ENCODE measurements at places on chromosomes 2 and 18. TPM values are rescaled to one million over a fixed set of nuclear protein-coding genes. Genes with fewer than 3 reads are reported as not detected.

DNA sequence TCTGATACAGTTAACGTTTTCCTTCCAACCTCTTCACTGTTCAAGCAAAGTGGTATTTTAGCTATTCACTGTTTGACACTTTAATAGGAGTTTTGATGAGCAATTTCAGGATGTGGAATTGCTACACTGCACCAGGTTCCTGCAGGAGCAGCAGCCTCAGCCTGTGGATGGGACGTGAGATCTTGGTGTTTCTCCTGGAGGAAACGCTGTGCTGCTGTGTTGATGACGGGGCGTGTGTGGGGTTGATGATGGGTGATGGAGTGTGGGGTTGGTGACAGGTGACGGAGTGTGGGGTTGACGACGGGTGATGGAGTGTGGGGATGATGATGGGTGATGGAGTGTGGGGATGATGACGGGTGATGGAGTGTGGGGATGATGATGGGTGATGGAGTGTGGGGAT, 98.9 kb downstream of the RTP5 start:
- no peak for DNase-seq

DNA sequence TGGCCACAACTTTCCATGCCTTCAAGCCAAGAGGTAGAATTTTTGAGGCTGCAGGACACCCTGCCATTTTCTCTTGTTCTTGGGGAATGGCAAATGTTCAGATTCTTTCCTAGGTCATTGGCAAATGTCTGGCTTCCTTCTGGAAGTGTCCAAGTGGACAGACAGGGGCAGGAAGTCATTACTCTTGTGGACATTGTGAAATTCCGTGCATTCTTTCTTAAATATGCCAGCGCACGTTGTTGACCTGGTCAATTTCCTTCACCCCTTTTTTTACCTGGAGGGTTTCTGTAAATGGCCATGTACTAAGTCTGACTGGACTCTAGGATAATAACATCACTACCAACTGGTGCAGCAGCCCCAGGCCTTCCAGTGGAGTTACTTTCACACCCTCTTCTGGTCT, 13.9 kb downstream of the ASB18 start:
- DNase-seq = no peak

- DNase-seq = no peak
Observed at GRCh38 chr2:39838589-39838988, 59.5 kb upstream of the THUMPD2 start.

GRCh38 chr18:532018-532417, 31.5 kb upstream of the COLEC12 start:
- DNase-seq = no peak

GRCh38 chr18:73283032-73283431, 415.2 kb upstream of the NETO1 start:
- no peak for DNase-seq

- no peak for DNase-seq
Observed at GRCh38 chr2:128450211-128451024, 131.8 kb upstream of the HS6ST1 start.

- no peak for DNase-seq
Observed at GRCh38 chr18:44876024-44876423, 195.3 kb downstream of the SETBP1 start.

Gene TEX51
- not detected for total RNA-seq

Gene HADHB
- total RNA-seq = 74.1 TPM

Gene VWA3B
- not detected for total RNA-seq

All from activated naive CD4-positive, alpha-beta T cell treated with anti-CD3 and anti-CD28 coated beads, Interleukin-2, amount 50 U/mL, for 72 hours (primary cell).